GM20000 (cell line): ENCODE measurements at places on chromosomes 6 and 20.
A peak's percentile ranks its signal among the peaks of the same experiment; 100 is the strongest.

DNA sequence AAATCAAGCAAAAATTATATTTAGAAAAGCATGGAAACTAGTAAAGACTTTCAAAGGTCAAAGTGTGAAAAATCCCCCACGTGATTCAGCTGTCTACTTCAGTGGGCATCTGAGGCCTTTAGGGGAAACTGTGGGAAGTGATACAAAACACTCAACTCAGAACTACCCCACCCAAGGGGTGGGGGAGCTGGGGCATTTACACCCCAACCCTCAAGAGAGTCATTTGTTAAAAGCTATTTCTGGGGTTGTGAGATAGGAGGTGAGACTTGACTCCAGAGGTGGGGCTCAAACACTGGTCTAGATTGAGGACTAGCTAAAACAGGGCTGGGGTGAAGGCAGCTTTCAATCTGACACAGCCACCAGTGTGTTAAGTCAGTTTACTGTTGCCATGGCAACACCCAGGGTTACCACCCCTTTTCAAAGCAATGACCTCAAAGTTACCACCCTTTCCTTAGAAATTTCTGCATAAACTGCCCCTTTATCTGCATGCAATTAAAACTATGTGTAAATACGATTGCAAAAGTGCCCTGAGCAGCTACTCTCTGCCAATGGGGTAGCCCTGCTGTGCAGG, 9.9 kb upstream of the GTSF1L start:
- DNase-seq: peak; percentile 75

DNA sequence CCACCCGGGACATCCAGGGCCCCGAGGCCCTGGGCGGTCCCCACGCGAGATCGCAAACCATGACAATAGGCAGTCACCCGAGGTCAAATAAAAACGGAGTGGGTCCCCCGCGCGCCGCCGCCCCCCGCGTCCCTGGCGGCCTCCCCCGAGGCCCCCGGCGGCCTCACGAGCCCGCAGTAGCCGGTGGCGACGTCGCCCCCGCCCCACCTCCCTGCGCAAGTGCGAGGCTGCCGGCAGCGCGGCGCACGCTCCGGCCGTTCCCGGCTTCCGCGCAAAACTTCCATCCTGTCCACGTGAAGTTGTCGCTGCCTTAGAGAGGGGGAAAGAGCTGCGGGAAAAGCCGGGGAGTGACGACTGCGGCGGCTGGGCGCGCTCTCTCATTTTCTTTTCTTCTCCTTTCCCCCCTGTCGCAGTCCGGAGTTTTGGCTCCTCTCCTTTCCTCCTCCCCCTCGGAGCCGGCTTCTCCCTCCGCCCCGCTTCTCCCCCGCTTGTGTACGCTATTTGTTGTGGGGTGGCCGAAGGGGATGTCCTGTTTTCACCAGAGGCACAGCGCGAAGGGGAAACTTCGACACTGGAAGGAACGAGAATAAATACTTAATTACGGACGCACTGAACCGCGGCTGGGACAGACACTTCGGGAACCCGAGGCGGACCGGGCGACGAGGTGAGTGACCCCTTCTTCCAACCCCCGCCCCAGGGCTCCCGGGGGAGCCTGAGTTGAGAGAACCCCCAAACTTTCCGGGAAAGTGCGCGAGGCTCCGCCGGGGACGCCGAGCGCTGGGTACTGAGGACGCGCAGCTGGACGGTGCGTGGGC, at the start of gene EYA4:
Gene EYA4 (plus strand): TSS at position 272 of the 815 bp plus-strand sequence. CDS start 33,424 bp downstream, outside the sequence.
- no peak for DNase-seq

DNA sequence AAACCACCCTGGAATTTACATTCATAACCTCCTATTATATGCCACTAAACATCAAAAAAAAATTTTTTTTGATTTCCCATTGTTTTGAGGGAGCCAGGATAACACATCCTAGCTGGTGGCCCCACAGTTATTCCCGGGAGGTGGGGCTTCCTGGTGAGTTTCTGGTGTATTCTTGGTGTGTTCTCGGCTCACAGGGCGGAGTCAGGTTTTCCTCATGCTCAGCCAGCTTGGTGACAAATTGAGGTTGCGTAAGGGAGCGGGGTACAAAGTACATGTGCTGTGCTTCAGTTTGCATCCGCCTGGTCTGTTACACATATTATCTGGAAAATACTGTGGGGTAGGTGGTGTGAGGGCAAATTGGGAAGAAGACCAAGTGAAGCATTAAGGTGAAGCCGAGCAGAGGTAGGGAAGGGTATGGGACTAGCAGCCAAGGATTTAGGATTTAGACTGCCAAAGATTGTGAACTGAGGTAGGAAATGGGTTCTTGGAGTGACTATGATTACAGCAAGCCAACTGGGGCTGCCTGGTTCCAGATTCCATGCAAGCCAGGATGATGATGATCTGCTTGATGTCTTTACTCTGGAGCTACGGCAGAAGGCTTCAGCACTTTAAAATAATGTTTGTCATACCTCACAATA, 46.2 kb upstream of the EEF1A1 start:
- no peak for DNase-seq

DNA sequence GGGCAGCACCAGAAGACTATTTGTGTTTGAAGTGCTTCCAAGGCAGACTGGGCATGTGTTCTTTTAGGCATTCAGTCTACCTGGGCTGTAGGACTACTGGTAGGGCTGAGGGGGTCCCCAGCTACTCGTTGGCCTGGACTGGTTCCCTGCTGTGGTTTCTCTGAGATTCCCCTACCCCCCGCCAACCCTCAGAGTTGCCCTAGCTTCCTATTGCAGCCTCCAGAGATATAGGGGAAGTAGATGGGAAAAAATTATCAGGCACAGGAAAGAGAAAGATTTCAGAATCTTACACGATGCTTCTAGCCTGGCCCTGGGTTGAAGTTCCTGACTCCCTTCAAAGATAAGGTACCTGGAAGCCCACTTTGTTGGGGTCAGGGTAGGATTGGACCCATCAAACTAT, 22.5 kb downstream of the BRPF3 start:
- no peak for DNase-seq

DNA sequence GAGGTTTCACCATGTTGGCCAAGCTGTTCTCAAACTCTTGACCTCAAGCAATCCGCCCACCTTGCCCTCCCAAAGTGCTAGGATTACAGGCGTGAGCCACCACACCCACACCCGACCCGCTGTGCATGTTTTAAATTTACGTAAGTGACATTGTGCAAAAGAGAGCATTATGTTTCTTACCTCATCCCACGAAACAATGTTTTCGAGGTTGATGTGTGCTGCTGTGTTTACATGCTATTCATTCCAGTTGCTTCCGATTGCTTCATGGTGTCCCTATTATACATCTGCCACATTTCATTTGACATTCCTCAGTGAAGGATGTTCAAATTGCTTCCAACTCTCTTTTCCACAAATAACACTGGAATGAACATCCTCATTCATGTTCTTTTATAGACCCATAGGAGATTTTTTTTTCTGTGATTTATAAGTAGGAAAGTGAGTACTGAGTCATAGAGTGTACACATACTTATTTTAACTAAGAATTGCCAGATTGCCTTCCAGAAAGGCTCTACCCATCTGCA, 403.9 kb upstream of the JARID2 start:
- DNase-seq: no peak

DNA sequence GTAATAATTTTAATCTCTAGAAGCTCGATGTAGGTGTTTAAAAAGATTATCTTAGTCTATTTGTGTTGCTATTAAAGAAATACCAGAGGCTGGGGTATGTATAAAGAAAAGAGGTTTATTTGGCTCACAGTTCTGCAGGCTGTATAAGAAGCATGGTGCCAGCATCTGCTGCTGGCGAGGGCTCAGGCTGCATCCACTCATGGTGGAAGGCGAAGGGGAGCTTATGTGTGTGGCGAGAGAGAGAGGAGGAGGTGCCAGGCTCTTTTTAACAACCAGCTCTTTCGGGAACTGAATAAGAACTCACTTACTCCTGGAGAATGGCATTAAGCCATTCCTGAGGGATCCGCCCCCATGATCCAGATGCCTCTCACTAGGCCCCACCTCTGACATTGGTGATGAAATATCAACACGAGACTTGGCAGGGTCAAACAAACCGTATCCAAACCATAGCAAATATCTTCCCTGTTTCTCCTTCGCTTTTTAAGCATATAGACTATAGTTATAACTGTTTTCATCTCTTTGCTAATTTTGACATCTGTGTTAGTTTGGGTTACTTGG, 24.5 kb downstream of the CHMP4B start:
- no peak for DNase-seq

- no peak for DNase-seq
These were observed 57.0 kb downstream of the RNF144B start for GRCh38 chr6:18444111-18444510.
